Kidney capillary endothelial cell (primary cell): ENCODE measurements at places on chromosomes 3 and 15.

GRCh38 chr3:57135964-57136719 is 29.0 kb downstream of the IL17RD start:
- no peak for DNase-seq

DNA sequence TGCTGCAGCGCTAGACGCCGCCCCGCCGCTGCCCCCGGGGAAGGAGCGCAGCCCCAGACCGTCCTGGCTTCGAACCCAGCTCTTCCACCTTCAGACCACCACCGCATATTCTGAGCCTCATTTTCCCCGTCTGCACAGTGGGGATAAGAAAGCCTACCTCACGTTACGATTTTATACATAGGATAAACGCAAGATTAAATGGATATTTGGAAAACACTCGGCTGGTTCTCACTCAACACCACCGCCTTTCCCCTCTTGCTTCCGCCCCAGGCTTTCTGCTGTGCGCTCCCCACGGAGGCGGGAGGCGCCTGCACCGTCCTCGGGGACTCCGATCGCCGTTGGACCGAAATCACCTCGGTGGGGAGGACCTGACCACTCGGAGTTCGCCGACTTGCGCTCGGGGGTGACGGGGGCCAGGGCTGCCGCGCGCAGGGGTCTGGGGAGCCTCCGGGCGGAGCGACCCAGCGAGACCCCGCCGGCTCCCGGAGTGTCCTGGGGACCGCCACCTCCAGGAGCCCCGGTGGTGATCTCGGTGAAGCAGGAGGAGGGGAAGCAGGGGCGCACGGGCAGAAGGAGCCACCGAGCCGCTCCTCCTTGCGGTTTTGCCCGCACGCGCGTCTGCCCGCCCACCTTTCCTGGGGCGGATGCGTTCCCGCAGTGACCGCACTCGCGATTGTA is 4.0 kb downstream of the FBXL22 start:
- DNase-seq = no peak

- DNase-seq = no peak
Measured at GRCh38 chr3:153572165-153572564, 410.1 kb downstream of the RAP2B start.

DNA sequence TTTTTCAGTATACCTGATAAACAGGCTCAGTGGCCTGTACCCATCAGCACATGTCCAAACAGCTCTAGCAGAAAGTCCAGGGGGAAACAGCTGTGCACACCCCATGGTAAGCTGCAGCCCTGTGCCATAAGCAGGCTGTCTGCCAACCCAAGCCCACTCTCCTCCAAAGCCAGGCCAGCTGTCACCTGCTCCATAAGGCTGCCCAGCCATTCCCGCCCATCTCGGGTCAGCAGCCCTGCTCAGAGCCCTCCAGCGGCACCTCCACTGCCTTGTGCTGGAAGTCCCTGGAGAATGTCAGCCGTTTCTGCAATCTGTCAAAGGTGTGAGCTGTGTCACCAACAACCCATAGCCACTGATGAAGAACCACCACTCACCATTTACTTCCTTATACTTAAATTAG is 82.0 kb downstream of the NTRK3 start:
- DNase-seq = no peak

GRCh38 chr3:181458857-181459256 is 252.9 kb upstream of the SOX2 start:
- no peak for DNase-seq

- no peak for DNase-seq
Measured at GRCh38 chr15:25242166-25242879, 196.5 kb downstream of the UBE3A start.

GRCh38 chr15:72497402-72497801 is 23.3 kb downstream of the ARIH1 start:
- DNase-seq = no peak

- DNase-seq = no peak
Measured at GRCh38 chr15:70545526-70545925, 217.8 kb downstream of the UACA start.

GRCh38 chr3:134328147-134328591 is 46.1 kb downstream of the AMOTL2 start:
- no peak for DNase-seq

GRCh38 chr3:127119693-127120464 is 73.1 kb upstream of the PRR23E start:
- no peak for DNase-seq

- DNase-seq = no peak
Measured at GRCh38 chr3:109137761-109138160, 1.2 kb downstream of the C3orf85 start.

DNA sequence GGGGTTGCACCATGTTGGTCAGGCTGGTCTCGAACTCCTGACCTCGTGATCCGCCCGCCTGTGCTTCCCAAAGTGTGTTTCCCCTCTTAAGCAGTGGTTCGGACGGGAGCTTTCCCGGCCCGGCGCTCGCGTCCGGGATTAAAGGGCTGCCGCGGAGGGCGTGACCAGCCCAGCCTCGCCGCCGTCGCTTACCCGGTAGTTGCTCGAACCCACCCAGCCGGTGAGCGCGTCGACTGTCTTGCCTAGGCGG is 513 bp downstream of the CLASP2 start:
- no peak for DNase-seq

- peak; percentile 64 for DNase-seq
Measured at GRCh38 chr15:60840306-60840702, 361.4 kb upstream of the ICE2 start.

GRCh38 chr15:80779658-80780415 is 667 bp downstream of the CEMIP start:
- DNase-seq = peak; percentile 36

GRCh38 chr3:27714692-27715453 is 7.2 kb downstream of the EOMES start:
- no peak for DNase-seq

DNA sequence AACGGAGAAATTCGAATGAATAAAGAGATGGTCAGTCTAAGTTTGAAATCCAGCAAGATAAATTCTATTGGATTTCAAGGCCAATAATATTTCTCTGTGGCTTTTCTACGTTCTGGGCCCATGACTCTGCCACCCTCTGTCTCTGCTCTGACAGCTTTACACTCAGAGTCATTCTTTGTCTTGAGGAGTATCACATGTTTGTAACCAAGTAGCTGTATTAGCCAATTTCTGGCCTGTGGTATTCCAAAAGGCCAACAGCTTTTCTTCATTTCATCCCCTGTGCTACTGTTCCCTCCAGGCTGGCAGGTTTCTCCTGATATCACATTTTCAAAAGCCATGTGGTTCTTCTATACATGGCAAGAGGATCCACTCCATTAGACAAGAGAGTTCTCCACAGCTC is 324.1 kb upstream of the CNTN4 start:
- DNase-seq = no peak

DNA sequence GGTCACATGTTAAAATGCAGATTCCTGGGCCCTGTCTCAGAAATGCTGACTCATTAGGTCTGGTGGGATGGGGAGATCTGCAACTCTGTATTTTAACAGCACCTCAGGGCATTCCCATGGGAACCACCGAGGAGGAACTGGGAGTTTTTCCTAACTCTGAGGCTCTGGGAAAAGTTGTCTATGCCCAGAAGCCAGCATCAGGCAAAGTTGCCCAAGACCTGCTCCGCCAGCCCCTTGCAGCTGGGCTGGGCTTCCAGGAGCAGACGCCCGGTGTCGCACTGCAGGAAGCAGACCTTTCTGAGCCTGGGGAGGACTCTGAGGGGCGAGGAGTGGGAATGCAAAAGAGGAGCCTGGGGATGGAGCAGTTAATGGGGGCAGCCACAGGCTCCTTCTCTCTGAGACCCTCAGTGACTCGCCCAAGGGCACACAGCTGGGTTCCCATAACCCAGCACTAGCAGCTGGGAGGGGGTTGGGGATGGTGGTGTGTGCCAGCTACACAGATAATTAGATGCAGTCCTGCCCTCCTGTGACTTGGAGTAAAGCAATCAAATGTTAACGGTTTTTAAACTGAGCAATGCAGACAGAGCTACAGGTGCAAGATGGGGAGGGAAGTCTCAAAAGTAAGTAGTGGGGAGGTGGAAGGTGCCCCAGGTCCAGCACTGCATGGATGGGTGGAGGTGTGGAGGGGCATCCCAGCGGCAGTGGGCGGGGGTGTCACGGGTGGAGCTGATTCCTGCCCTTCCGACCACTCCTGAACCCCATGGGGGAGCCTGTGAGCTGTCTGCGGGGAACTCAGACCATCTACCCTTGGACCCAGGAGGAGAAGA is 100.4 kb downstream of the LSM3 start:
- DNase-seq = no peak

GRCh38 chr15:38699633-38700230 is 135.1 kb upstream of the RASGRP1 start:
- DNase-seq = peak; percentile 61

DNA sequence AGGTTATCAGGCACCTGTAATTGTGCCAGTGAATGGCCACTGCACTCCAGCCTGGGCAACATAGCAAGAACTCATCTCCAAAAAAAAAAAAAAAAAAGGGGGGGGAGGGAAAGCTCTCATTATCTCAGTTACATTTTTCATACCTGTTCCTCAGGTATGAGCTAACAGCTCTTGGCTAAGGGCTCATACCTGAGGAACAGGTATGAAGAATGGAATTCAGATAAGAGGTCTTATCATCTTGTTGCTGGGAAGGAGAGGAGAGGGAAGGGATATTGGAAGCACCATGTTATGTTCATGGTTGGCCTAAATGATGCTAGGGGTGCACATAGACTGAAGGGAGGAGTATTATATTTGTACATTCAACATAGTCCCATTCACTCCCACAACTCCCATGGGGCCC is 2.6 kb downstream of the SLC15A2 start:
- no peak for DNase-seq

DNA sequence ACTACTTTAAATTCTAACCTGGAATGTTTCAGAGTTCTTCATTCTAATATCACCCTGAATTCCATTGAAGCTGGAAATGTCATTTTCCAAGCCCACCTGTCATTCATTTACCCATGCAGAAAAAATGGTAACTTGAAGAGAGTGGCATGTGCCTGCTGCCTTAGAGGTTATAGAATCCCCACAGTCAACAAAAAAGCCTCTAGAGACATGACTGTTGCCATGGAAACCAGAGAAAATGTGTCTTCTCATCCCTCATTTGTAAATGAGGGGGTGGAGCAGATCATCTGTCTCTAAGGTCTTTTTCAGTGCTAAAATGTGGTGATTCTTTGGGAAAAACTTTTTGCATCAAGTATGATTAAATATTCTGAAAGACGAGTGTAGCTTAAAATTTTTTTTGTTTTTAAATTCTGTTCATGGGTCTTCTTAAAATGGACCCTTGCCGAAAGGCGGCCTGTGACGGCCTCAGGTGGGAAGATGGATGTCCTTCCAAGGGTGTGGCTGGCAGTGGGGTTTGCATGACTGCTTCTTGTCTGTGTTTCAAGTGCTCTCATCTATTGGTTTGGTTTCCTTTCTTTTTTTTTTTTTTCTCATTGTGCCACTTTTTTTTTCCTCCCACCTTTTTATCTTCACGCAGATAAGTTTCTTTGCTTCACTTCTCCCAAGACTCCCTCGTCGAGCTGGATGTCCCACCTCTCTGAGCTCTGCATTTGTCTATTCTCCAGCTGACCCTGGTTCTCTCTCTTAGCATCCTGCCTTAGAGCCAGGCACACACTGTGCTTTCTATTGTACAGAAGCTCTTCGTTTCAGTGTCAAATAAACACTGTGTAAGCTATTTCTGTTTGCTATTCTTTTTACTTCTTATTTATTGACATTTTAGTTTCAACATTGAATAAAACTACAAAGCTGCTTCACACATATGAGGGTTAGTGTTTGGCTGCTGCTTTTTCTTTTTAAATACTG is 23.0 kb downstream of the TPM1 start:
- no peak for DNase-seq

- no peak for DNase-seq
Measured at GRCh38 chr3:168472783-168473182, 377.1 kb upstream of the GOLIM4 start.

DNA sequence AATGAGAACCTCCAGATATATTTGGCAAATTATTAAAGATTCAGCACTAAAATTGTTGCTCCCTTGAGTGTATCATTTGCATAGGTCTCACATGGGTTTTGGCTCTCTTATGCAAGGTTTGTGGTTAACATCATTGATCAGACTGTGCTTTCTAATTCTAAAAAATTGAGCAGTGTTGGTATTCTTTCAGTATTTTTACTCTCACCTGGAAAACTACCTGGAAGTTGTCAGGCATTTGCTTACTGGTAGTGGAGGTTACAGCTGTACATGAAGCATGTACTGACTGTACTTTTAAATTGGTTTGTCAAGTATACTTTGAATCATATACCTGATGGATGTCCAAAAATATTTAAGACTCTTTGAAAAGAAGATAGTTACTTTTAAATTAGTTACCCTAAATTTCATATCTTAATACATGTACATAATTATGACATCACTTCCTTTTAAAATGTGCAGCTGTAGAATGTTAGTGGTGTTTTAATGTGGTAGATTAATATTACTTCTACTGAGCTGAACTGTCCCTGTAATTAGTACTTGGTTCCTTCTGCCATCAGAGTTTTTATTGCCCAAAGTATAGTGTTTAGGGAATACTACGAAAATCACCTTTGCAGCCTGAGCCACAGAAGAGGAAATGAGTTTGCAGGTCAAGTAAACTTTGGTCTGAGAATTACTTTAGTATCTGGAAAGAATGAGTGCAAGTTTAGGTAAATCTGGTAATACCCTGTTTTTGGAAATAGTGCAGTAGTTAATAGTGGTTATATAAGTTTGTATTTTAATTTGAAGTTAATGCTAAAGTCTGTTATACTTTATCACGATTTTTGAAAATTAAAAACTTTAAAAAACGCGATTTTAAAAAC is 2.8 kb downstream of the CHD2 start:
- peak; percentile 52 for DNase-seq

DNA sequence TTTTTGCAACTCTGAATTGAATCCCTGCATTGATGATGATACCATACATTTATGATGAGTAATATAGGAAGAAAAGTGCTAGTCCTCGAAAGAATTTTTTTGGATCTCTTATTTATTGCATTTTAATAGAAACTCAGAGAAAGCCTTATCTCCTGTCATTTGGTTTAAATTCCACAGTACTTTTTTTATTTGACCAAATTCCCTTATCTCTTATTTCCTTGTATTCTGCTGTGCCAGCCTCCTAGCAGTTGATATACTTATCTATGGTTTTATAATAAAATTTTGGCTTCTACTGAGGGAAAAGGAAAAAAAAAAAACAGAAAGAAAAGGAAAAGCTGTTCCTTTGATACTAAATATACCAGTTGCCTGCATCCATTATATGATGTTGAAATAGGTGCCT is 535.1 kb upstream of the NR2F2 start:
- DNase-seq = no peak

DNA sequence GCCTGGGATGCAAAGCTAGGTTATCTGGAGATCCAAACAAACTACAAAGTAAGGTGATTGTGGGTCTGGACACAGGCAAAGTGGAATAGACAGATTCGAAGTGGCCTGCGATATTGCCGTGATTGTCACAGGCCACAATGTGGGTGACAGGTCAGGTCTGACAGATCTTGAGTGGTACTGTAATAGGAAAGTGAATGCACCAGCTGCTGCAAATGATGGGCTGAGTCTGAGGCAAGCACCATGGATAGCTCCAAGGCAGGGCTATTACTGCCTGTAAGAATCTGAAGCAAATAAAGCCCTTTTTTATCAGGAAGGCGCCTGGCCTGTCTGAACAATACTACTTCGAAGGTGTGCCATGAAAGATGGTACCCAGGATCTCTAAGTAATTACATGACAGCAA is 10.0 kb downstream of the ARMC8 start:
- no peak for DNase-seq

- DNase-seq = peak; percentile 27
Measured at GRCh38 chr15:45522328-45523165, at the start of gene SLC30A4. Gene SLC30A4, minus strand, starts transcription at chr15:45522755. Its CDS starts 401 bp downstream, at chr15:45522354.
